NCI-H1092 (cell line): ENCODE measurements at places on chromosomes 3 and 15.

GRCh38 chr3:36175916-36176461, 204.3 kb upstream of the STAC start:
- no peak for DNase-seq

GRCh38 chr3:11273891-11274291, 1.7 kb downstream of the ATG7 start:
- no peak for DNase-seq

DNA sequence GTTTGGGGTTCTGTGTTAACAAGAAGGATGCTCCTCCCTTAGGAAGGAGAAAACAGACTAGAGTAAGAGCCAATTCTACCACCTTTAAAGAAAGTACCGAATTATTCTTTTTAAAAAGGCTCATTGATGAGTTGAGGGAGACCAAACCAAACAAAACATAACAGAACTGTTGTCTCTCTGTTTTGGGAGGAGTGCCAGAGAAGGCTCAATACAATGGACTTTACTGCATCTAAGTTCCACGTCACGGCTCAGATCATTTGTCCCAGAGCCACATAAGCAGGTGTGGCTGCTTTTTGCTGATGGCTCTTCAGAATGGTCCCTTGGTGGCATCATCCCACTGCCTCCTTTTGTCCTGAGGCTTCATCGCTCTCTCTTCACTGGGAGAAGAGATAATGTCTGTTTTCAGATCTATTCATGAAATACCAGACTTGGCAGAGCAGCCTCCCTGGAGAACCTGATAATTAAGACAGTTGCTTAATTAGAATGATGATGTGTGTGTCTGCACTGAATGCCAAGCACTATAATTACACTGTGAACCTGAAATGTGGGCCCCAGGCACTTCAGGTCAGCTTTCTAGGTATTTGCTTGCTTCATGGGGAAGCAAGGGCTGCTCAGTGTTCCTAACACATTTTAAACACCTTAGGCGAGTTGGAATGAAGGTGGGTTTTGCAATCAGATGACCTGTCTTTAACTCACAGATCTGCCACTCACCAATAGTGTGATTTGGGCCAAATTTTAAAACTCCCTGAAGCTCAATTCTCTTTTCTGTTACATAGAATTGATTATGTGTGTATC, 335.2 kb upstream of the MCTP2 start:
- peak; percentile 51 for DNase-seq

GRCh38 chr3:31027191-31027761, 132.8 kb upstream of the GADL1 start:
- DNase-seq = no peak

DNA sequence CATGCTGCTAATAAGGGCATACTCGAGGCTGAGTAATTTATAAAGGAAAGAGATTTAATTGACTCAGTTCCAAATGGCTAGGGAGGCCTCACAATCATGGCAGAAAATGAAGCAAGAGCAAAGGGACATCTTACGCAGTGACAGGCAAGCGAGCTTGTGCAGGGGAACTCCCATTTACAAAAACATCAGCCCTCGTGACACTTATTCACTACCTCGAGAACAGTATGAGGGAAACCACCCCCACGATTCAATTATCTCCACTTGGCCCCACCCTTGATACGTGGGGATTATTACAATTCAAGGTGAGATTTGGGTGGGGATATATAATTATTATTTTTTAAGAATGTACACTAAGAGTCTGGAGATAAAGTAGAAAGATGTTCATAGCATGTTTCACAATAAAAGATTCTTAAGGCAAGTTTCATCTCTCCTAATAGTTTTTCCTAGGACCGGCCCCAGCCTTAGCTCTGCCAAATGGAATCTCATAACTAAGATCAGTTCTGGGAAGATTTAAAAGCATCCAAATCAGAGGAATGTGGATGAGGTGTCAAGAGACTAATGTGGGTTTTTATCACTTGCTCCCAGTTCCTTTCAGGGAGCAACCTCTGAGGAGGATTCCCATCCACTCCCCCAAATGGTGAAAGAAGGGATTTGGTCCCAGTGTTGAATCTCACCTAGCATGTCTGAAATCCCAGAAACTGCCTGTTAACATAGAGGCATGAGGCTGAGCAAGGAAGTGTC, 221.0 kb downstream of the ZMAT3 start:
- DNase-seq = no peak

GRCh38 chr3:114451051-114451451, 157.2 kb downstream of the TIGIT start:
- DNase-seq = no peak

- DNase-seq = no peak
Observed at GRCh38 chr3:39203402-39203801, 11.0 kb upstream of the XIRP1 start.
